ENCODE measurements at places on chromosomes 2 and 18.

- DNase-seq, result no peak
Measured at GRCh38 chr2:216497382-216498069, 1.1 kb upstream of the RPL37A start.

DNA sequence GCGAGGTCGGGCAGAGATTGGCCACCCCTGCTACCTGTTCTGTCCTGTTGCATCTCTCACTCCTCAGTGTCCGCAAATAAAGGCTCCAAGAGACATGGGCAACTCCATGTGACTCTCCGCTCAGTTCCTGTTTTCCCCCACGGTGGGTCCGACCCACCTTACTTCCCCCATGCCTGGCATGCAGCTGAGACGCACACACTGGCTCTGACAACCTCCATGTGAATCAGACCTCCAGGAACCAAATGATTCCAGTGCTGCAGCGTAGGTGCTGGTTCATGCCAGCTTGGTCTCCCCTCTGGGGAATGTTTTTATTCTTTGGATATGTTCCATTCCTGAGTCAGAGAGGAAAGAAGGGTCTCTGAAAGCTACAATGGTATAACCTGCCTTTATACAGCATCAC is 221.5 kb downstream of the SH3RF3 start:
- DNase-seq, result no peak

DNA sequence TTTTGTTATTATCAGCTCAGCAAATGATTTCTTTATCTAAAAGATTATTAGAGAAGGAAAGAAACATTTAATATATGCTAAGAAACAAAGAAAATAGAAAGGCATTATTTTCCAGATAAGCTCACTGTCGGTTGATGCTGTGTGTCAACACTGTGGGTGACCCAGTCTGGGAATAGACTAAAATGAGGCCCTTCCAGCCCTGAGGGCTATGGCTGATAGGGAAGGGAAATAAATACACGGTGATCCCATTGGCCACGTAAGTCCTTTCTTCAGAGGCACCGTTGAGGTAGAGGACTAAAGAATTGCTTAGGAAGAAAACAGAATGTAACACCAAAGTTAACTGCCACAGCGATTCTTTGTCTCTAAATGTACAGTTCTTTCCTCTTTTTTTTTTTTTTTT is 1.8 kb downstream of the ABCB11 start:
- DNase-seq, result no peak

DNA sequence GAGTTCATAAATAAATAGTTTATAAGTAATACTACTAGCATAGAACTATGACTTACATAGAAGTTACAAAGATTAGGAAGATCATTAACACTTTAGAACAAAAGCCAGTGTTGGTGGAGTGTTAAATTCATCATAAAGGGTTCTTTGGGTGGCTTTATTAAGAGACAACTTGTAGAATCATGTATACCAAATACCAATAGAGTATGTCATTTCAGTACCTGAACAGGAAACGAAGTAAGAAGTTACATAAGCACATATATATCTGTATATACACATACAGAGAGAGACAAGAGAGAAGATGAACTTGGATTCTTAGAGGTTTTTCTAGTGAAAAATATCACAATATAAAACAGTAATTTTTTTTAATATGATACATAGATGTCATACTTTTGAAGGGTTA is 82.5 kb upstream of the OTX1 start:
- no peak for DNase-seq

- no peak for DNase-seq
Measured at GRCh38 chr2:157876786-157877138, 632 bp upstream of the ACVR1 start.

- no peak for DNase-seq
Measured at GRCh38 chr2:181623159-181623558, 33.7 kb downstream of the CERKL start.

- no peak for DNase-seq
Measured at GRCh38 chr2:144567745-144568144, 47.8 kb upstream of the ZEB2 start.

GRCh38 chr2:164053021-164053420 is 317.2 kb upstream of the FIGN start:
- DNase-seq, result no peak

DNA sequence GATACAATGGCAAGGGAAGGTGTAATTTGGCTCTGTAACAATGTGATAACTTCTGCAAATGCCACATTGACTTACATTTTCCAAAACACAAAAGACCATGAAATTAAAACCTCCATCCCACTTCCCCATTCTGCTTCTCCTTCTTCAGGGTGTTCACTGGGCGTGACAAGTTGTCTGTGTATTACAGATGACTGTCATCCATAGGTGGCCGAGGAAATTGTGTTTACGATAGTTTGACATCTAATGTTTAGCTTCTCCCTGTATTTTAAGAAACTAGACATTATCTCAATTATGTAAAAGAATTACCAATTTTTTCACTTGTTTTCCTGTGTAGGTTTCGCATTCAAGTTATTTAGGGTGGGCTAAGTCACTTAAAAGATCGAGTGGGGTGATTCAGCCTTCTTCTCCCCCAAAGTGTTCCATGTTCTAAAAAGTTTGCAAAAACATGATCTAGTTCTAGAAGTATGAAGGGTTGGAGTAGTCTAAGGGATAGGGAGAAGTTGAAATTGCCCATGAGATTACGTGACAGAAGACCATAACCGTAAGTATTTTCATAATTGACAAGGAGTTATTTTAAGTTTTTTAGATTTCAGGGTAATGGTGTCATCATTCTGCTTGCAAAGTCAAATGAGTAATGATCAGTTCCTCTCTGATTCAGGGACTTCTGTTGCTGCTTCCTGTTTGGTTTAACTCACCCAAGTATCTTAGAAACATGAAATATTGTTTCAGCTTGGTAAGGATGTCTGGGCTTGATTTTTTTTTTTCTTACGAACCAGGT is 25.2 kb upstream of the CYTIP start:
- DNase-seq, result no peak

GRCh38 chr2:230455005-230455684 is 39.1 kb downstream of the SP100 start:
- no peak for DNase-seq

- DNase-seq, result peak; percentile 94
Measured at GRCh38 chr2:30231212-30231995, at the start of gene LBH. TSS of gene LBH (plus strand) at chr2:30231534. CDS start at chr2:30231739, 205 bp downstream.

DNA sequence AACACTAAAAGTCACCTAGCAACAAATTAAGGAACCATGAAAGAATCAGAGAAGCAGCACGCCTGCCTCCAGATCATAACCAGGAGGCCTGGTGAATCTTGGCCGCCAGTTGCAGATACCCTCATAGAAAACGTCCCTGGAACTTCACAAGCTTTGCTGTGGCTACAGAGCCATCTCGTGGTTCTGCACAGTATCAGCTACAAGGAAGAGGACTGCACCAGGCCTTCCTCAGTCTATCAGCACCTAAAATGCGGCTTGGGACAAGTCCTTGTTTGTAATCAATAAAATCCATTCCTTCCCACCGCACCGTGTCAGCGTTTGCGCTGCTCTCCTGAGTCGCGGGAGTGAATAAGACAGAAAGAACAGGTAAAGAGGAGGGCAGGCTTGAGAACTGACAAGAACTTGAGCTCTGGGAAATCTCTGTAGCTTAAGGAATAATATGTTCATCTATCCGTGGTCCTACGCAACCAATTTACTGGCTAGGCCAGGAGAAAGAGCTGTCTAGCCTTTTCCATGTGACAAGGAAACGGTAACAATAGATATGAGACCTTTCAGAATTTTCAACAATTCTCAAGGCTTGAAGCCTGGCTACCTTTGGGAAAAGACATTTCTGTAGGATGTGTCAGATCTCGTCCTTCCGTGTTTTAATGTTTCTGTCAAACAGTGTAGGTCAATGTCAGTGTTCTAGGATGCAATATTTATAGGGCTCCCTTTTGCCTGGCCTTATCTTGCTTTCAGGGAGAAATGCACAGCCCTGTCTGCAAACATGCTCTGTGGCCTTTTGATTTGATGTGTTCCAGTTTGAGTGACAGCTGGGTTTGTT is 128.5 kb upstream of the RAB12 start:
- no peak for DNase-seq

DNA sequence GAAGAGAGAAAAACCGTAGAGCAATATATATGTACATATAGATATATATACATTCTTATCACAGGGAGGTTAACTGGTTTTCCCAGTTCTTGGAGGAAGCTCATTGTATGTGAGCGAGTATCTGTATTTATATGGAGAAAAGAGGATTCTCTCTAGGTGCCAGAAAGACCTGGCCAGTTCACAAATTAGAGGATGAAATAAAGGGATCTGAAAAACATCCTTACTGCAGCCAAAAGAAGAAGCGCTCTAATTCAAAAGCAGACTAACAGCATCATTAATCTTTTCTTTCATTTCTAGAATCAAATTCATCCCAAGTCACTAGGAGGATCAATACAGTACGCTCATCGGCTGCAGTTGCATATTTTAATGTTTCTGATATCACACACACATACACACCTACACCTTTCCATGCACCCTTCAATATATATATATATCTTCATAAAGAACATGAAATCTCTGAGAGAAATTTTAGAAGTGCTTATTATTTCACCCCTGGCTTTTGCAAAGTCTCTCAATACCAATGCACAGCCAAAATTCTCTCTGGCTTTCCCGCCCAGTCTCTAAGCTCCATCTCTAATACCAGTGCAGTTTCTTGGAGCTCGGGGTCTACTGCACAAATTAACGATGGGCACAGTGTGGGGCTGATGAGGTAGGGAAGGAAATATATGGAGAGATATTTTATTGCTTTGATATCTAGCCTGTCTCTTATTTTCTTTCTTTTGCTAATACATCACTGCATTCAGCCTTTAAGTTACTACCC is 731 bp downstream of the NRXN1 start:
- DNase-seq, result no peak

- no peak for DNase-seq
Measured at GRCh38 chr2:223470602-223471001, 131.6 kb downstream of the SCG2 start.

DNA sequence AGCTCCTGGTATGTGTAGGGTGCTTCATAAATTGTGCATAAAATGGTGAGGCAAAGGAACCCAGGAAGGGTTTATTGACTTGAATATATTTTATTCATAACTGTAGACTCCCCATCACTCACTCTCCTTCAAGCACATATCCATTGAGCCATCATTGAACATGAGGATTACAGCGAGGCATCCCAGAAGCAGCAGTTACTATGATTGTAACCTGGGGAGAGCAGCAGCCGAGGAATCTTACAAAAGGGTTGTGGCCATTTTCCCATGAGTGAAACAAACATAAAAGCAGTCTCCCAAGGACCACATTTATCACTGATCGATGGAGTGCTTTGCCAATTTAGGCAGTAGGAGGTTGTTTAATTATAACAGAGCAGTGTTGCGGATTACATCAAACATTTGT is 183.4 kb downstream of the NCK2 start:
- DNase-seq, result no peak

DNA sequence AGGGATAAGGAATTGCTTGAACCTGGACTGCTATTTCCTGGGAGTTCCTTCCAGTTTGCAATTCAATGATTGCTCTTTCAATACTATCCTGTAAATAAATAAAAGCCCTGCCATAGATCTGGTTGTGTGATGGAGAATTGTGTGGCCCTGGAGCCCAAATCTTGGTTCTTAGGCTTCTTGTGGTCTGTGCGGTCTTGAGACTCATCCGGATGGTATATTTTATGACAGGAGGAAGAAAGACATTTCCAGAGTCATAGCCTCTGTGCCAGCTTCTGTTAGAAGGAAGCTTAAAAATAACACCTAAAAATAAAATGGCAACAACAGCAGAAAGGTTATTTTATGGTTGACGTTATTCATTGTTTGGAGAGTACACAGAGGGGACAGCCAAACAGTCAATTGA is 137.7 kb downstream of the ABCA12 start:
- DNase-seq, result no peak

DNA sequence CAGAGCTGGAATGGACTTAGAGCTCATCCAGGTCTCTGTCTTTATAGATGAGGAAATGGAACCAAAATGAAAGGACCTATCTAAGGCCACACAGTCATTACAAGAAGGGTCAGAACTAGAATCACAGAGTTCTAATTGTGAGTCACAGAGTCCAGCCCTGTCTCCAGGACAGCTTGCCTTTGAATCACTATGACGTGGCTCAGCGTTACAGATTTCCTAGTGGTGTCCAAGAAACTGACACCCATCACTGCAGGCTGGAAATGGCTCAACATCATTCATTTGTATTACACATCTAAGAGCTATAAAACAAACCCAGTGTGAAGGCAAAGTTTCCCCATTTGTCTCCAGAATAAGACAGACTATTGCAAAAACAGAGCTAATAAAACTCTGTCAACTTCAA is 164.3 kb upstream of the SIX2 start:
- no peak for DNase-seq

GRCh38 chr2:205539603-205540002 is 142.7 kb upstream of the NRP2 start:
- DNase-seq, result peak; percentile 16

DNA sequence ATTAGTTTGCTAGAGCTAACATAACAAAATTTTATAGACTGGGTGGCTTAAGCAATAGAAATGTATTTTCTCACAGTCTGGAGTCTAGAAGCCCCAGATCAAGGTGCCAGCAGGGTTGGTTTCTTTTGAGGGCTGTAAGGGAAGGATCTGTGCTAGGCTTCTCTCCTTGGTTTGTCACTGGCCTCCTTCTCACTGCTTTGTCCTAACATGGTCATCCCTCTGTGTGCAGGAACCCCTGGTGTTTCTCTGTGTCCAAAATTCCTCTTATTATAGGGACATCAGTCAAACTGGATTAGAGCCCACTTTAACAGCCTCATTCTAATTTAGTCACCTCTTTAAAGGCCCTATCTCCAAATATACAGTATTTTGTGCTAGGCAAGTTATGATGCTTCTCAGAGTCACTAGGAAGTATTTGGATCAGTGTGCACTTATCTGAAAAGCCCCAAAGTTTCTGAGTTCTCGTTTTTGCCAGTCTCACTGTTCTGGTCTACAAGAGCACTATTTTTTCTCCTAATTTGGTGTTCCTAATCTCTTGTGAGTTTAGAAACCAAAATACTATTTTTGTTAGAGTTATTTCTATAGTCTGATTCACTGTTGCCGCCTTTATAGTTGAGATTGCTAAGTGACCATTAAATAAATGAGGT is 29.0 kb downstream of the ZC3H6 start:
- DNase-seq, result no peak

GRCh38 chr2:80053522-80054345 is 250.8 kb downstream of the LRRTM1 start:
- DNase-seq, result no peak

All from activated CD4-positive, alpha-beta T cell treated with anti-CD3 and anti-CD28 coated beads for 36 hours (primary cell).